ENCODE measurements at places on chromosomes 6 and 20. TPM values are rescaled to one million over a fixed set of nuclear protein-coding genes. Genes with fewer than 3 reads are reported as not detected.
A peak's percentile ranks its signal among the peaks of the same experiment; 100 is the strongest.

Gene TFAP2D
- total RNA-seq: not detected

Gene GPR6
- total RNA-seq: not detected

Gene COL19A1
- total RNA-seq: not detected

Gene TSBP1
- total RNA-seq: not detected

Gene SLC22A23
- 26.3 TPM for total RNA-seq

Gene LTB
- 0.96 TPM for total RNA-seq

Gene WFDC10B
- total RNA-seq: not detected

Gene CDH26
- total RNA-seq: 3.1 TPM

Gene REM1
- total RNA-seq: 3.4 TPM

Gene KCNG1
- not detected for total RNA-seq

Gene OR12D3
- total RNA-seq: not detected

Gene AAR2
- 38.5 TPM for total RNA-seq

Gene KIAA1755
- 5.1 TPM for total RNA-seq

Gene HLA-DRB5
- total RNA-seq: 8.8 TPM

GRCh38 chr20:23915844-23916243 lies 36.3 kb upstream of the CST5 start:
- DNase-seq: no peak
- H3K36me3 ChIP-seq: no peaks in the 10 kb centered on the region
- no peak overlapping the region for H3K27ac ChIP-seq
- no peak overlapping the region for H3K4me3 ChIP-seq
- H3K27me3 ChIP-seq: peaks cover 6% of the 10 kb centered on the region

GRCh38 chr20:3209946-3210317 lies 634 bp downstream of the ITPA start:
- H3K4me1 ChIP-seq: no peaks in the 10 kb centered on the region
- no peaks in the 10 kb centered on the region for H3K27me3 ChIP-seq
- H3K36me3 ChIP-seq: no peaks in the 10 kb centered on the region

DNA sequence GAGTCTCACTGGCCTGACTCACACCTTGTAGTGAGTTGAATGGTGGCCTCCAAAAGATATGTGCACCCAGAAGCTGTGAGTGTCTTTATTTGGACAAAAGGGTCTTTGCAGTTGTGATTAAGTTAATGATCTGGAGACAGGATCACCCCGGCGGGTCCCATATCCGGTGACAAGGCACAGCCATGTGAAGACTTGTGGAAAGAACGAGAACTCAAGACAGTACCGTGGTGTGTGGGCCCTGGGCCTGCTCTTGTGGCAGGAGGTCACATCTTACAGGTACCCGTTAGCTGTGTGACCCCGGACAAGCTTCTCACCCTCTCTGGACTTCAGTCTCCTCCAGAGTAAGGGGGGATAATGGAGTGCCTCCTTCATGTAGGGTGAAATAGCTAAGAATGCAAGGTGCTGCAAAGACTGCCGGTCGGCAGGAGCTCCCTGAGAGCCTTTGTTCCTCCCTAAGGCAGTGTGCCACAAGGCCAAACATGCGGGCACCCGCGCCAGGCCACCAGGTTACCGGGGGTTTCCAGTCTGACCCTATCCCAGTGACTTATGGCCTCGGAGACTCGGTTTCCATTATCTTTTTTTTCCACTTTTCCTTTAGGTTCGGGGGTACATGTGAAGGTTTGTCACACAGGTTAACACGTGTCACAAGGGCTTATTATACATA lies 39.2 kb downstream of the CDH4 start:
- no peaks in the 10 kb centered on the region for H3K36me3 ChIP-seq
- H3K27me3 ChIP-seq: no peaks in the 10 kb centered on the region
- no peak overlapping the region for H3K27ac ChIP-seq
- H3K4me1 ChIP-seq: no peaks in the 10 kb centered on the region
- no peak for DNase-seq

DNA sequence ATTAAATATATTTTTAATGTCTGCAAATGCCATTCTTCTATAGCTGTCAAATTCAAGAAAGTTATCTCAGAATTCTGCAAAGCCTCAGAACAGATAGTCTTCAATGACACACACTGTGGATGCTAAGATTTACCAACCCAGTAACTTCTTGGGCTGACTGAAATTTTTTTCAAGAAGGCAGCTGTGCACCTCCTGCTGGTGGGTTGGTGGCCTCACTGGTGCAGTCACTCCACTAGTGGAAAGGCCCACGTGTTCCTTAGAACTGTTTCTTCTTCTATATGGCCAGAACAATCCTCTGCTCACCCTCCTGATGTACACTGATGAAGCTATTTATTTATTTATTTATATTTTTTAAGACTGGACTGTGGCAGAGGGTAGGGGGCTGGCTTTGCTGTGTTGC lies 28.1 kb upstream of the MTCL3 start:
- DNase-seq: no peak
- no peaks in the 10 kb centered on the region for H3K4me1 ChIP-seq
- H3K27me3 ChIP-seq: no peaks in the 10 kb centered on the region
- no peak overlapping the region for H3K27ac ChIP-seq

GRCh38 chr6:137261361-137261760 lies 42.2 kb upstream of the IFNGR1 start:
- H3K27ac ChIP-seq: peak overlapping the region; percentile 71
- no peaks in the 10 kb centered on the region for H3K36me3 ChIP-seq
- H3K27me3 ChIP-seq: no peaks in the 10 kb centered on the region

DNA sequence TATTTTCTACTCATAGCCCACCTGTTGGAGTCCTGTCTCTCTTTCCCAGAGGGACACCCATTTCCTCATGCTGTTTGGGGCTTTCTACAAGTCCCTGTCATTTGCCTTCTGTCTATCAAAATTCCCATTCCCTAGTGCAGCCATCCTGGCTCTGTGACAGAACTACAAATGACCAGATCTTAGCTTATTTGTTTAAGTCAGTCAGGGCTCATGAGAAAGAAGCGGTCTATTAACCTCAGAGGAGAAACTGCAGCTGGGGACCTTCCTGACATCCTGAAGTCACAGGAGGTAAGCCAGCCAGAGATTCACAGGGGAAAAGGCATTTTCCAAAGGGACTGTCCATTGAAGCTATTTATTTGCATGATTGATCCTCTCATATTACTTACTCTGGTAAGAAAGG lies 1.7 kb upstream of the COL9A1 start:
- no peak for DNase-seq
- no peaks in the 10 kb centered on the region for H3K36me3 ChIP-seq
- no peak overlapping the region for H3K27ac ChIP-seq
- no peak overlapping the region for H3K4me3 ChIP-seq
- no peaks in the 10 kb centered on the region for H3K4me1 ChIP-seq

GRCh38 chr20:54134445-54135220 lies 39.2 kb downstream of the CYP24A1 start:
- H3K4me1 ChIP-seq: no peaks in the 10 kb centered on the region
- no peak overlapping the region for H3K4me3 ChIP-seq
- no peaks in the 10 kb centered on the region for H3K27me3 ChIP-seq
- DNase-seq: no peak
- no peak overlapping the region for H3K27ac ChIP-seq
- H3K36me3 ChIP-seq: no peaks in the 10 kb centered on the region

DNA sequence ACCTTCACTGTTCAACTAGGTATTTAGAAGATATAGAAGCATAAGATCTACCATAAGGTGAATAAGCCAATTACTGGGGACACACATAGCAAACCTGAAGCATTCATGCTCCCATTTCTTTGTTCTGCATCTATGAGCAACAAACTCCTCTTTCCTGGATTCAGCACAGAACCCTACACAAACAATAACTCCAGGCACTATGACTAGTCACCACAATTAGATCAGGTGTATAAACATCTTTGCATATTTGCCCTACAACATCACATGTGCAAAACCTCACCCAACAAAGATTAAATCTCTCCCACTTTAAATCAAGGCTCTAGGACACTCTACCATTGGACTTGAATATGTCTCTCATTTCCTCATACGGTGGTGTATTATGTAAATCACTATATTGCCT lies 652.3 kb downstream of the EPHA7 start:
- no peaks in the 10 kb centered on the region for H3K36me3 ChIP-seq
- no peaks in the 10 kb centered on the region for H3K27me3 ChIP-seq

- no peaks in the 10 kb centered on the region for H3K36me3 ChIP-seq
- H3K4me1 ChIP-seq: no peaks in the 10 kb centered on the region
- H3K4me3 ChIP-seq: no peak overlapping the region
- no peak overlapping the region for H3K27ac ChIP-seq
Observed at GRCh38 chr20:35515949-35516645, 13.4 kb downstream of the C20orf173 start.

DNA sequence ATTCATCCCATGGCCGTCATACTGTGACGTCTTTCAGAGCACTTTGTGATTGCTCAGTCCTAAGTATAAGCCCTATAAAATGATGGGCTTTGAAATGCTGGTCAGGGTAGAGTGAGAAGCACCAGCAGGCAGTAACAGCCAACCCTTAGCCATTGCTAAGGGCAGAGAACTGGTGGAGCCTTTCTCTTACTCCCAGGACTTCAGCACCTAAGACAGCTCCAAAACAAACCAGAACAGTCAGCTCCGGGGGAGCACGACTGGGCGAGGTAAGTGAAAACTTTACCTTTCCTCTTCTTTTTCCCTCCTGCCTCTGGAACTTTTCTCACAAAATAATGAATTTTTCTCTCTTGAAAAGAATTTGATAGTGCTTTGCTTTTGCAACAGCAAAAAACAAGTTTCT lies at the start of gene VIP:
Gene VIP (plus strand): TSS at position 104 of the 400 bp plus-strand sequence. CDS start 1,381 bp downstream, outside the sequence.
- H3K4me1 ChIP-seq: no peaks in the 10 kb centered on the region
- no peaks in the 10 kb centered on the region for H3K36me3 ChIP-seq

GRCh38 chr6:37081042-37081607 lies 75.7 kb downstream of the FGD2 start:
- no peak overlapping the region for H3K27ac ChIP-seq
- H3K36me3 ChIP-seq: no peaks in the 10 kb centered on the region
- no peak for DNase-seq
- H3K27me3 ChIP-seq: no peaks in the 10 kb centered on the region
- H3K4me1 ChIP-seq: no peaks in the 10 kb centered on the region

- no peaks in the 10 kb centered on the region for H3K36me3 ChIP-seq
- no peaks in the 10 kb centered on the region for H3K27me3 ChIP-seq
- H3K4me1 ChIP-seq: peaks cover 33% of the 10 kb centered on the region
- no peak for DNase-seq
Observed at GRCh38 chr20:41245086-41245707, 72.3 kb downstream of the ZHX3 start.

- H3K36me3 ChIP-seq: no peaks in the 10 kb centered on the region
- DNase-seq: no peak
- H3K4me1 ChIP-seq: no peaks in the 10 kb centered on the region
- no peak overlapping the region for H3K4me3 ChIP-seq
Observed at GRCh38 chr6:168407842-168408241, 33.1 kb upstream of the SMOC2 start.

DNA sequence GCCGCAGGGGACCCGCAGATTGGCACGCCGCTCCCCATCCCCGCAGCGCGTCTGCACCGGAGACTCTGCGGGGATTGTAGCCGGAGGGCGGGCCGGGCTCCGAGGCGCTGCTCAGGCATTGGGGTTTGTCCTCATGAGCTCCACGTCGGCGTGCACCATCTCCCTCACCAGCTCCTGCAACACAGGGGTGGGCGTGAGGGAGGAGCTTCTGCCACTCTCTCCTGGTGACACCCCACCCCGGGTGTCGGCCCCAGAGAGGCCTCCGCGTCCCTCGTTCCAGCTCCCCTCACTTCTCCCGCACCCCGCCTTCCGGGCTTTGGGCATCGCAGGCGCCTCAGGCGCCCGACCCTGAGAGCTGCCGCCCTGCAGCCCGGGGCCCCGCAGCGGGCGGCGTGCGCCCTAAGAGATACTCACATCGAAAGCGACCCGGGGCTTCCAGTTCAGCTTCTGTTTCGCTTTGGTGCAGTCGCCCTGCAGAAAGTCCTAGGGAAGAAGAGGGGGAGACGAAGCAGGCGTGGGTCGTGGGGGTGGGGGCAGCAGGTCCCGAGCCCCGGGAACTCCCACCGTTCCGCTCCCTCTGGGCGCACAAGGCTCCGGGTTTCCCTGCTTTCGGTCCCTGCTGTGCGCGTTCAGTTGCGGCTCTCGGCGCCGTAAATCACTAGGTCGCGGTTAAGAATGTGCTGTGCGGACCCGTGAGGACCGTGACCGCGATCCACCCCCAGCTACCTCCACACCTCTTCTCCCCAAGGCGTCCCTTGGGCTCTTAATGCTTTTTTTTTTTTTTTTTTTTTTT lies 14.5 kb downstream of the FOXC1 start:
- no peaks in the 10 kb centered on the region for H3K36me3 ChIP-seq
- peak overlapping the region; percentile 87 for H3K4me3 ChIP-seq
- peaks cover 6% of the 10 kb centered on the region for H3K27me3 ChIP-seq
- H3K4me1 ChIP-seq: no peaks in the 10 kb centered on the region
- no peak for DNase-seq

DNA sequence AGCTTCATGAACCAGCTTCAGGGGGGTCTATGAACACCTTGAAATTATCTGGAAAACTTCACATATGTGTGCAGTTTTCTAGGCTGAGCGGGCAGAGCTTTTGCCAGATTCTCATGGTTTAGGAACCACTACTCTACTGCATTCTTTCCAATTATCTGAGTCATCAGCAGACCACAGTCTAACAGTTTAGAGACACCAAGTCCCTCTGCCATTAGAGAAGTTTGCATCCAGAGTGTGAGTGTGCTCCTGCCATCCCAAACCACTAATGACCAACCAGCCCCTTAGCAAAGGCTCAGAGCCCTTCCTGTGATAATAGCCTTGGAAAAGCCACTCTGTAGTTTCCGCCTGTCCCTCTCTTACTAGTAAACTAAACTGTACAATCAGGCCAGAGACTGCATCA lies 96.8 kb downstream of the PHACTR1 start:
- H3K36me3 ChIP-seq: no peaks in the 10 kb centered on the region
- no peak overlapping the region for H3K4me3 ChIP-seq
- H3K27ac ChIP-seq: no peak overlapping the region
- no peaks in the 10 kb centered on the region for H3K4me1 ChIP-seq
- no peaks in the 10 kb centered on the region for H3K27me3 ChIP-seq
- DNase-seq: no peak

DNA sequence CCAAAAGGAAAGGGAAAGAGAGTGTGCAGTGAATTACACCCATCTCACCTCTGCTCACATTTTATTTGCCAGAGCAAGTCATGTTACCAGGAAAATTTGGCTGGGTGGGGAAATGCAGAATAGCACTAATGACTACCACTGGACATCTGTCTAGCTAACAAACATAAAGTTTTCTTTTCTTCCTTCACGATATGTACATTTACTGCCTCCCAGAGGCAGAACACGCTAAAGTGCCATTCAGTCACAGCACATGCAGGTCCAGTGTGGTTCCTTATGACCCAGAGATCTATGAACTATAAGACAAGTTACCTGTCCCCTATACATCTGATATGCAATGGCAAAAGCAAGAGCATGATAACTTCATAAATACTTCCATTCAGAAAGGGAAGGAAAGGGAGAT lies 194.1 kb downstream of the OGFRL1 start:
- H3K4me3 ChIP-seq: no peak overlapping the region
- H3K36me3 ChIP-seq: no peaks in the 10 kb centered on the region
- H3K27ac ChIP-seq: no peak overlapping the region
- no peaks in the 10 kb centered on the region for H3K4me1 ChIP-seq

GRCh38 chr6:47733879-47734558 lies 35.6 kb downstream of the ADGRF4 start:
- H3K4me3 ChIP-seq: no peak overlapping the region
- H3K27ac ChIP-seq: no peak overlapping the region
- H3K27me3 ChIP-seq: no peaks in the 10 kb centered on the region
- no peaks in the 10 kb centered on the region for H3K4me1 ChIP-seq
- H3K36me3 ChIP-seq: no peaks in the 10 kb centered on the region
- no peak for DNase-seq

Data from breast epithelium (tissue), 4 donors.